ENCODE measurements at places on chromosomes 5 and 9.

GRCh38 chr5:145804701-145805100, 30.4 kb downstream of the PRELID2 start:
- DNase-seq = no peak

DNA sequence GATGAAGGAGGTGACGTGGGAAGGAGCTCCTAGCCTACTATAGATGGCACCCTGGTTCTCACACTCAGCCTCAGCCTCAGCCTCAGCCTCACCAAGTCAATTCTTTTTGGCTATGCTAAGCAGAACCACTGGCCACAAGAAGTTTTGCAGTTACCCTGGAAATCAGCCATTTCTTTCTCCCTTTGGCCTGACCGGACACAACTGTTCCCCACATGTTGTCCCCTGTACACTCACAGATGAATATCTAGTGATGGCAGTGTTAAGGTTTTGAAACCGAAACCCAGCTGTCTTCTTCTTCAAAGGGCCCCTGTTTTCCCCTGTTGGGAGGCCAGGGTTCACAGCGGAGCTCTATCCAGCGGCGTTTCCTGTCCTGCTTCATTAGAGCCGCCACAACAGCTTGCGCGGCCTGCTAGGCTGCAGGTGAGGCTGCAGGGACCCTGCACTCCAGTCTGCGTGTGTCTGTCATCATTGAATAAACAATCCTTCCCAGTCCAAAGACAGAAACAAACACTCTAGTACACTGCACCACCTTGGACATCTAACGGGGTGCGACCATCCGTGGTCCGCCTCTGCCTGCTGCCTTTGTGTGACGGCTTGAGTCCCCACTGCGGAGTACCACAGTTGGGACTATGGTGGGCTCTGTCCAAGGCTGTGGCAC, 250.5 kb downstream of the DENND1A start:
- peak; percentile 50 for DNase-seq

DNA sequence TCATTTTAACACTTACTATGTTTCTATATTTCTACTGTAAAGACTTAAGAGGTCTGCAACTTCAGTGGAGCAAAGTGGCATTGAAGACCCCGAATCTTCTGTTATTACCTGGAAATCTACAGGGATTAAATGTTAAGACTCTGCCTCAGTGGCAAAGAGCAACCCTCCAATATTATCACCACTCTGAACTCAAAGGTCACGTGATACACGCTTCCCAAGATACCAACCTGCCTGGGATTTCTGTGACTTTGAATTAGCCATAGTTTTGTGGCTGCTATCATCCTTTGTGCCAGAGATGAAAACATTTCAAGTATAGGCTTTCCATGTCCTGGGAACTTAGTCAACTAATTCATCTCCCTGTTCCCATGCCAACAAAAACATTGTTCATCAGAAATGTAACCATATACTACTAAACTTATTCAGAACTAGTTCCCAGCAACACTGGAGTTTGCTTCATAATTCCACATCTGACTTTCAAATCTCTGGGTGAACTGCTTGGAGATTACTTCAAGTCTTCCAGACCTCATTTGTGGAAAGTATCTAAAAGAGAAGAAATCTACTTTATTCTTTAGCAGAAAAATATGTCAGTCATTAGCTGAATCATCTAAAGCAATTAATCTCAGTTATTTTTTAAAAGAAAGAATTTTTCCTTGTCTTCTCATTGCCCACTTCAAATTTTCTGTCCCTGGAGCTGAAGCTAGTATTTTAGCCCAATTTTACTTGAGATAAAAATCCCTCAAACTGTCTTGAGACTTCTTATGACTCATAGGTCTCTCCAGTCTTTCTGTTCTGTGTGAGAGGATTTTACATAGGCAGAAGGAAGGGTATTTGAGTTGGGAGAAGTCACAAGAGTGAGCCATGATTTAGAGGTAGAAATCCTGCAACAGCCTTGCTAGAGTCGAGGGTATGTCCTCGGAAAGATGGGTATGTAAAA, 83.0 kb downstream of the ZNF462 start:
- no peak for DNase-seq

DNA sequence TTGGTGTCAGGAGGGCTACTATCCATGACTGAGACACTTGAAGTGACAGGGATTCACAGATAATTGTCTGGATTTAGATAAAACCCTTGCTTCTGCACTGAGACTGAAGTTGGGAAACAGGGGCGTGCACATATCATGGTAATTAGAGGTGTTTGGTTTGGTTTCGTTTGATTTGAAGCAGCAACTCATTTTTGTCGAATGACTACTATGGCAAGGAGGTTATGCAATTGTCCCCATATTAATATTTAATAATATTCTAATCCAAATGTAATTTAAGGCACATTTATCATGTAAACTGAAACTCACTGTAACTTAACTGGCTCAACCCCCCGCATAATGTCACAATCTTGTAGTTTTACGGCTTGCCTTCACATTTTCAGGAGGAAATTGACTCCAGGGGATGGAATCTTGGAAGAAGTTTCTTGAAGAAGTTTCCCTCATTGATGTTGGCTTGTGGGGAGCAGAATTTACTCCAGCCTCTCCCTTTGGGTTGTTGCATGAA, 12.5 kb downstream of the ZNF366 start:
- DNase-seq = no peak

DNA sequence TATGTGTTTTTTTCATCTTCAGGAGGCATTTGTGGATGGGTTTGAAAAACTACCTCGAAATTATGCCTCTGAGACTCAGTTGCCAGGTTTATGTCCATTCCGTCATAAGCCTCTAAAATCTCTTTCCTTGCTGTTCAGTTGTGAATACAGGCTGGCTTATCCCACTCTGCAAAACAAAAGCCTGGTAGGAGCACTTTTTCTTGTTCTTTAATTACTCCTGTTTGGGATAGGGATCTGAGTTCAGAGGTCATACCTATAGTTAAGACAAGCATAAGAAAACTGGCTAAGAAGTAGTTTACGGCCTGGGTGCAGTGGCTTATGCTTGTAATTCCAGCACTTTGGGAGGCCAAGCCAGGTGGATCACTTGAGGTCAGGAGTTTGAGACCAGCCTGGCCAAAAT, 24.4 kb downstream of the ZNF131 start:
- DNase-seq = no peak

GRCh38 chr9:104786293-104786692, 22.4 kb downstream of the NIPSNAP3B start:
- DNase-seq = peak; percentile 15

GRCh38 chr5:179127136-179128040, 67.2 kb downstream of the ZNF354C start:
- DNase-seq = no peak

DNA sequence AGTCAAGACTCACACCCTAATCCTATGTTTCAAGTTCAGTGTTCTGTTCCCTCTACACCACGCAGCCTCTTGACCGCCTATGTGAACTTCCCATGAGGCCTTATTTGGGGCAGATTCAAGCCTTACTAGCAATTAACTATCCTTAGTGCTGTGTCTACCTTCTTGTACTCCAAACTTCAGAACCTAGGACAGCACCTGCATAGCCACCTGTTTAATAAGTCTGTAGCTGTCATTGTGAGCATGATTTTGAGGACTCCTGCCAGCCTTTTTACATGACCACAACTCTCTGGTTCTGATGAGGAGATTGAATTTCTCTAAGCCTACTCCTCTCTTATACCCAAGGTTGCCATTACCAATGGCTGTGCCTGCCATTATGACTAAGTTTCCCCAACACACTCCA, 50.8 kb upstream of the PCSK1 start:
- DNase-seq = no peak

- DNase-seq = no peak
Observed at GRCh38 chr9:122258886-122259415, 5.7 kb downstream of the RBM18 start.

DNA sequence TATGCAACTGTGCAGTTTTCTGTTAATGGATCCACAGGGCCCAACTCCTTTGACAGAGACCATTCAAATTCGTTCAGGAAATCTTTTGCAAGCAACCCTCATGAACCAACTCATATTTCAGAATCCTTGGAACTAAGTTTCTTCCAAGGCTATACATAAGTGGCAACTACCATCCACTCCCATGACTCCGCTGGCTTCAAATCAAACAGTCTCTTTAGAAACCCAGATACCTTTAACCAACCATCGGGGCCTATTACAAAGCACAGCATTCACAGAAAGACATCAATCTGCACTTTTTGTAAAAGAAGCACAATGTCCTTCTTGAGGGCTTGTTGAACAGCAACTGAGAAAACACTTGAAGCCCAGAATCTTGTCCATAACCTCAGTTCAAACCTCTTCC, 526.9 kb downstream of the DTWD2 start:
- no peak for DNase-seq

GRCh38 chr5:99243111-99243510, 314.3 kb upstream of the CHD1 start:
- DNase-seq = no peak

DNA sequence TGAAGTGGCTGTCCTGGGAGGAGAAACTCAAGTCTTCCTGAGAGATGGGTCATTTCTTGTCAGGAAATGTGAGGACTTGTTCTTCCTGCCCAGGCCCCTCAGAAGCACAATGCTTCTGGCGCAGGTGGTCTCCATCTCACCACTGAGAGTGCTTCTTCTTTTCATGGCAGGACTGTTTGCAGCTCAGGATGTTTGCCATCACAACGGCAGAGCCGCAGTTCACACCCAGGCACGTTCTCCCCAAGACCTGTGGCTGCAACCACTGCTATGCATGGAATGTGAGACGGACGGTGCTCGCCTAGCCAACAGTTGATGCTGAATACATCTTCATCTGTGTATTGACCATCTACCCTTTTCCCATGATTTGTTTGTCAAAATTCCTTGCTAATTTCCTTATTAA, 216.3 kb downstream of the GADD45G start:
- no peak for DNase-seq

- DNase-seq = no peak
Observed at GRCh38 chr5:103313056-103313455, 54.5 kb downstream of the MACIR start.

GRCh38 chr5:139903795-139904565, 108.4 kb downstream of the PSD2 start:
- DNase-seq = no peak
